ENCODE measurements at places on chromosomes 7 and 10. TPM values are rescaled to one million over a fixed set of nuclear protein-coding genes. Genes with fewer than 3 reads are reported as not detected.

Gene AKR1C8
- total RNA-seq = not detected

Gene NKX2-3
- 11.7 TPM for total RNA-seq

Gene MRC1
- total RNA-seq = 11.0 TPM

- no peak for DNase-seq
Observed at GRCh38 chr10:100510533-100511308, 8.9 kb downstream of the SEC31B start.

DNA sequence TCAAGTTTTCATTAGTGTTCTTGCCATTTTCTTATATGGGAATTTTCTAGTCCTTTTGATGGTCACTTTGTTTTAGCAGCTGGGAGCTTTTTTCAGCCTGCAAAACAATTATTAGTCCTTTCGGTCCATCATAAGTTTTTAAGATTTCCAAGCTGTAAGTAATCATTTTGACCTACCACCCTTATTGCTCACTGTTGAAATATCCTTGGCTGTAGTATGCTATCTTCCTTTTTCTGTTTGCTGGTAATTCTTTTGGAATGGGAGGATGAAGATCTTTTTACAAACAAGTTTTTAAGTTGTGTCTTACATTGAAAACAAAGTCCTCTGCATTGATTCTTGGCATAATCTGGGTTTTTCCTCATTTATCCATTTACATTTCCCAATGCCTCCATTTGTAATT, 24.0 kb downstream of the BZW2 start:
- no peak for DNase-seq

DNA sequence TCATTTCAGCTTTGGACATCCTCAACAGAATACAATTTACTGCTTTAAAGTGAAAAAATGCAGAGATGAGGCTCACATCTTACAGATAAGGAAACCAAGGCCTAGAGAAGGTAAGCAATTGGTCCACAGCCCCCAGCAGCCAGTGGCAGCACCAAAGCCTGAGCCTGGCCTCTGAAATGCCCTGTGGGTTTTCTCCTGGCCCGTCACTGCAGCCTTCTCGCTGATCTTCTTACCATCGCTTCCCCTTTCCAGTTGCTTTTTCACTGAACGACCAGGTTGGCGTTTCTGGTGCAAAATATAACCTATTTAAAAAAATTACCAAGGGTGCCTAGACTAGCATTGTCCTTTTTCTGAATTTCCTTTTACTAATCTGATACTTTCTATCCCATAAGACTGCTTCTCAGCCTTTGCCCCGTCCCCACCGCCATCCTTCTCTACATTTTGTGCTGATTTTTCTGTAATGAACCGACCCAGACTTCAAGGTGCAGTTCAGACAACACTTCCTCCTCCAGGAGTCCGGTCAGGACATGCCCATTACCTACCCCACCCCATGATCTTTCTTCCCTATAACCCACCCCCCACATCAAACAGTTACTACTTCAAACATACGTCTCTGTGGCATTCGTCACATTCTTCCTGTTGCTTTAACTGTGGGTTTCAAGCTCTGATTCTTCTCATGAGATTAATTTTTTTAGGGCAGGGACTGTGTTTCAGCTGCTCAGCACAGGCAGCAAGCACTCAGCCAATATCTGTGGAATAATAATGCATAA, 289.4 kb downstream of the DNAJB6 start:
- DNase-seq = no peak

DNA sequence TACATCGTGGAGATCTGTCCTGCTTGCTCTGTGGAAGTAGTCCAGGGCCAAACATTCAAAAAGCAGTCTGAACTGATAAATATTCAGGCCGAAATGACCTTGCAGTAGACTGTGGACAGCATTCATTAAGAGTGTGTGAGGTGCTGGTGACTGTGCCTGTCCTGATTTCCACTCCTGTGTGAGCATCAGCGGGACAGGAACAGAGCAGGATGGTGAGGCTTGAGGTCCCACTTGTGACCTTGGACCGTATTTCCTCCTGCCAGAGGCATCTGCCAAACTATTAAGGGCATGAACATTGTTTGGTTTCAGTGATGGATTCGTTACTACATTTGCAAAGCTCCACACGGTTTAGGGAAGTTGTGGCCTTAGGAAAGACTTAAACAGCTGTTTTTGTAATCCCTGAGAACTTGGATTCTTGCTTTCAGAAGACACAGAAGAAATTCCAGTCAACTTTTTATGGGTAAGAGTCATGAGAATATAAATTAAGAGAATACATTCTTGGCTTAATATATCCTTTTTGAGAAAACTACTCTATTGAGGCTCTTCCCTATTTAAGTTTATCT, 32.8 kb downstream of the CCNY start:
- DNase-seq = no peak

DNA sequence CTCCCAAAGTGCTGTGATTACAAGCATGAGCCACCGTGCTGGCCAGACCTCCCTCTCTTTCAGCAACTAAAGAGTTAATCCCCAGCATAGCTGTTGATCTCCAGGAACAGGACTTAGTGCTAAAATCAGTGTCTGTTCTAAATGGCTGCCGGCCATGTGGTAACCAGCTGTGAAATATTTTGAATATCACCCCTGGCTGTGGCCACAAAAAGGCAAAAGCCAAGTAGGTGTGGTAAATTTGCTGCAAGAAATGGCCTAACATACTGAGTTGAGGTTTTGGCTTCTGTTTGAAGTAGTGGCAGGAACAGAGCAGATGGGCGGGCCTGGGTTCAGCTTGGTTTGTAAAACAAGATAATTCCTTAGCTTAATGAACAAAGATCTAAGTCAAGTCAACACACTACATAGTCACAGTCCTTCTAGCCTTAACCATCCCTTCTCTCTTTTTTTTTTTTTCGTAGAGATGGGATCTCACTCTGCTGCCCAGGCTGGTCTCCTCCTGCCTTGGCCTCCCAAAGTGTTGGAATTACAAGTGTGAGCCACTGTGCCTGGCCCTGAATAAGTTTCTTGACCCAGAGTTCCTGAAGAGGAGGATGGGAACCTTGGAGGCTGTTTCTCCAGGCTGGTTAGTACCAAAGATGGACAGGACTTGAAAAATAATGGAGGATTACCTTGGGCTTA, 22.7 kb upstream of the AGFG2 start:
- no peak for DNase-seq

- DNase-seq = no peak
Observed at GRCh38 chr10:124020981-124021815, 72.2 kb downstream of the CHST15 start.
